Nephron progenitor cell (in vitro differentiated cells): ENCODE measurements at places on chromosomes 6 and 20.

DNA sequence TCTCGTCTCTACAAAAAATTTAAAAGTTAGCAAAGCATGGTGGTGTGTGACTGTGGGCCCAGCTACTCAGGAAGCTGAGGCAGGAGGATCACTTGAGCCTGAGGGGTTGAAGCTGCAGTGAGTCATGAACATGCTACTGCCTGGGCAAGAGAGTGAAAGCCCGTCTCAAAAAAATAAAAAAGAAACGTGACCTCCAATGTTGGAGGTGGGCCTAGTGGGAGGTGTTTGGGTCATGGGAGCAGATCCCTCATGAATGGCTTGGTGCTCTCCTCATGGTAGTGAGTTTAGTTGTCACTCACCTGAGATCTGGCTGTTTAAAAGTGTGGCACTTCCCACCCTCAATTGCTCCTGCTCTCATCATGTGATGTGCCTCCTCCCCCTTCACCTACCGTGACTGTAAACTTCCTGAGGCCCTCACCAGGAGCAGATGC, 24.3 kb downstream of the RBL1 start:
- DNase-seq, result no peak

GRCh38 chr20:63137851-63138415, 78.0 kb downstream of the YTHDF1 start:
- no peak for DNase-seq

DNA sequence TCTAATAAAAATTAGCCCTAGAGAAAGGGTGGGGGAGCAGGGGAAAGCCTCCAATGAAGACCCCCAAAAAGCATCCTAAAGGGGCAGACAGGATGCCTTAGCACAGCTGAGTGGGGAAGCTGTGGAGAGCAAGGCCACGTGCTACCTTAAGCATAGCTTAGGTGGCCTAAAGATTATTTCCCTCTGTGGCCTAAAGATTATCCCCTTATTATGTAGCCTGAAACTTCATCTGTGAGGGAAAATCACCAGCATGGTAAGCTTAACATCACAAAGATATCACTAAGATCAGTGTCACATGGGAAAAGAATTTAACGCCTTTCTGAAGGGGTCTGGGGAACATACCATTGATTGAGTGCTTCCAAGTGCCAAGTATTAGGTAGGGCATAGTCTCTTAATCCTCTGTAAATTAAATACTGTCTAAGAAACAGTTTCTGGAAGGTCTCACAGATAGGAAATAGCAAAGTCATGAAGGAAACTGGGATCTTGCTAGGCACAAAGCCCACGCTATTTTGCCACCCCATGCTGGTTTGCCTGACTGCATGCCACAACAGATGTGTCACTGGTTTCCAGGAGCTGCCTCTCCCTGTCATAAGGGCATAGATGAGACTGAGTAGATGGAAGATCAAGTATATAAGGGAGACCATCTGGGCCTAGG, 170.0 kb downstream of the HACE1 start:
- DNase-seq, result no peak

GRCh38 chr6:45933855-45934254, 81.8 kb downstream of the CLIC5 start:
- no peak for DNase-seq
